ENCODE measurements at places on chromosomes 6 and 20.
A peak's percentile ranks its signal among the peaks of the same experiment; 100 is the strongest.

GRCh38 chr6:496649-497048 is 105.1 kb downstream of the IRF4 start:
- no peak for DNase-seq

DNA sequence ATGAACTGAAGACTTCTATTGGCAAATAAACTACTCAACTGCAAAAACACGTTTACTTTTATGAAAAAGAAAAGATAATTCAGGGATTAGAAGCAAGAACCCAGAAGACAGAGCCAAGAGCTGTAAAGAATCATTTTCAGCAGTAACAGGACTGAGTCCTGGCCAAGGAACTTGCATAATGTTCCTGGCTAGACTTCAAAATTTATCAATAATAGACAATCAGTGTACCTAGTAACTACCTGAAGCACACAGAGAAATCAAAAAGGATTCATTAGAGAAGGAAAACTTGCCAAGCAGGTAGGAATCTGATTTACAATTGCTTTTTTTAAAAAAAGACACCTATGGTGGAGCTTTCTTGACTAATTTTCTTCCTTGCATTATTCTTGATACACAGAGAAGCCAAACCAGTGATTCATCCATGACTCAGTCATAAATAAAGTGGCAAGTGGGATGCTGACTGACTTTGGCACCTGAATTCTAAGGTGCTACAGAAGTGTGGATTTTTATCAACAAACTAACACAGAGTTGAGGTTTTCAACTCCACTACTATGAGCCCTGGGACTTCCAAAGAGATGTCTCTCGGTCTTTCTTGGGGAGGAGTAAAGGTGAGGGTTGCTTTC is 281.3 kb downstream of the BMP7 start:
- no peak for DNase-seq

- DNase-seq = no peak
These were observed 63.9 kb upstream of the PLEKHG1 start for GRCh38 chr6:150535818-150536220.

DNA sequence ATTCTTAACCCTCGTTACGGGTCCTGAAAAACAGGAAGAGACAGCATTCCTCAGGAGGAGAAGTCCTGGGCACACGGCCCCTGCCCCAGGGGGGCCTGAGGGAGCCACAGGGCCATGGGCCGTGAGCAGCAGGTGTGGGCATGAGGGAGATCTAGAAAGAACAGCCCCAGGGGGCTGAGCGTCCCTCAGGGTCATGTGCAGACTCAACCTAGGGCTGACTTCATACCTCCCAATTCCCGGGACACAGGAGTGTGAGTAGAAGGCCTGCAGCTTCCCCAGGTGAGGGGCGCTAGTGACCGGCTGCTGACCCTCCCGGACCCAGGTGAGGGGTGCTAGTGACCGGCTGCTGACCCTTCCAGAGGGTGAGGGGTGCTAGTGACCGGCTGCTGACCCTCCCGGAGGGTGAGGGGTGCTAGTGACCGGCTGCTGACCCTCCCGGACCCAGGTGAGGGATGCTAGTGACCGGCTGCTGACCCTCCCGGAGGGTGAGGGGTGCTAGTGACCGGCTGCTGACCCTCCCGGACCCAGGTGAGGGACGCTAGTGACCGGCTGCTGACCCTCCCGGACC is 35.1 kb downstream of the FRMD1 start:
- no peak for DNase-seq

- no peak for DNase-seq
These were observed 1187.5 kb downstream of the HACE1 start for GRCh38 chr6:103672169-103672568.

- DNase-seq = peak; percentile 41
These were observed 162.5 kb downstream of the CDH4 start for GRCh38 chr20:61414455-61414991.

GRCh38 chr20:48690888-48691287 is 136.9 kb downstream of the PREX1 start:
- peak; percentile 65 for DNase-seq

Data from pons (tissue), 1 donor.